ENCODE measurements at places on chromosomes 1 and 21. TPM values are rescaled to one million over a fixed set of nuclear protein-coding genes. Genes with fewer than 3 reads are reported as not detected.
A peak's percentile ranks its signal among the peaks of the same experiment; 100 is the strongest.

- peak; percentile 89 for DNase-seq
Measured at GRCh38 chr1:220884109-220884980, 5.1 kb downstream of the HLX start.

GRCh38 chr1:202112859-202113689, 9.6 kb upstream of the GPR37L1 start:
- DNase-seq: peak; percentile 58

DNA sequence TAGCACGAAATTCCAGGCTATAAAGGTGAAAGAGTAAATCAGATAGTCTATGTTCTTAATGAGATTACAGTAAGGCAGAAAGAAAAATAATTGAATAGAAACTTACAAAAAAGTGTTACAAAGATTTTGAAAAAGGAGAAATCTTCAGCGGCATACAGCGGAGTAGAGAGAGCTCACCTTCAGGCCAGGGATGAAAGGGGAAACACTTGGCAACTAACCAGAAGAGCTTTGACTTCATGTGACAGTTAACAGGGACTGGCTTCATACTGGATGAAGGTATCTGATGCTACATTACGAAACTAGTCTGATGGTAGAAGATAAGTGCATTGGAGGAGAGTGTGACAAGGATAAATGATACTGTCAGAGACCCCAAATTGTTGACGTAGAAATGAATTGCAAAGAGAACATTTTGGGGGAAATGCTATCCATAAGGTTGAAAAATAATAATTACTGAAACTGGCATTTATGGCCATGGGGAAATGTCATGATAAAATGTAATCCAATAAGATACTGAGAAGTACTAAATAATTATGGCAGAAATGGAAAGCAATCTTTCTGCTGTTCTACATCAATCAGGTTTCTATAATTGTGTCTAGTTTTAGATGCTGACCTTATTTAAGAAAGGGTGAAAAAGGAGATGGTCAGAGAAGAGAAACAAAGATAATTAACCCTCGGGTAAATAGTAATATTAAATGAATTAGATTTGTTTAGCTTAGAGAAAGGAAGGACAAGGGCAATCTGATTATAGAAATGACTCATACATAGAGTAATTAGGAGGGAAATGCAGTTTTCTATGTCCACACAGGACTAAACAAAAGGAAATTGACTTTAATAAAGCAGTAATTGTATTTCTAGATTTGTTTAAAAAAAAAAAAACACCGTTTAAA, 808.7 kb downstream of the NCAM2 start:
- DNase-seq: no peak

Gene IL20
- not detected for total RNA-seq

GRCh38 chr1:65114322-65114721, 33.7 kb upstream of the AK4 start:
- no peak for DNase-seq

DNA sequence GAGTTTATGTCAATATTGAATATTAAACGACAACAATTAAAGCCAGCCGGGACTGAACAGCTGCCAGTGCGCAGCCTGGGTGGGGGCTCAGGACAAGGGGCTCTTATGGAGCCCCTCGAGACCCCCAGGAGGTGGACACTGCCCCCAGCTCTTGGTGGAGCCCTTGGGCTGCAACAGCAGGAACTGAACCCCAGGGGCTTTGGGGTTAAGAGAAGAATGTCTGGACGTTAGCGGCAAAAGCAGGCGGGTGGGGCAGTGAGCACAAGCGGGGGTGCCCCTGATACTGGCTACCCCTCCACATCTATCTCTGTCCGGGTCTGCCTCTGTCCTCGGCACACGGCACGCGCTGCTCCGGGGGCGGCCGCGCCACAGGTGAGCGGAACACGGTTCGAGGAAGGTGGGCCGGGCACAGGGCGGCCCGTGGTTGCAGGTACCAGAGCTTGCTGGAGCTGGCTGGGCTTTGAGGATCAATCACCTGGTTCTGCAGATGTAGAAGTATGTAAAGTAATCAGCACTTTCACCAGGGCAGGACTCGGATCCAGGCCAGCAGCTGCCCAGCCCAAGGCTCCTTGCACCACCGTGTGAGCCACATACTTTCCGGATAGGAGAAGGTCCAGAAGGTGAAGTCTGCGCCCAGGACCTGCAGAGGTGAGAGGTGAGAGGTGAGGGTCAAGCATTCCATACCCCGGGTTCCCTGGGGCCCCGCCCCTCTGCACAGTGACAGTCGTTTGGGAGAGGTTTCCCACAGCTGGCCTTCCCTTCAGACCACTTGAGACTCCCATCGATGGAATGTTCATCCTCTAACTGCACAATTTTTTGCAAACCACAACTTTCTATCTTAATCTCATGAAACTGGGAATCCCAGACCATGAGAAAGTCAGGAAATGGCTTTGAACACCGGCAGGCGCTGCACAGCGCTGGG, 12.4 kb upstream of the POFUT2 start:
- DNase-seq: peak; percentile 66

GRCh38 chr21:21864321-21864840, 866.2 kb downstream of the NCAM2 start:
- no peak for DNase-seq

GRCh38 chr21:26939601-26940111, 27.2 kb downstream of the ADAMTS5 start:
- no peak for DNase-seq

DNA sequence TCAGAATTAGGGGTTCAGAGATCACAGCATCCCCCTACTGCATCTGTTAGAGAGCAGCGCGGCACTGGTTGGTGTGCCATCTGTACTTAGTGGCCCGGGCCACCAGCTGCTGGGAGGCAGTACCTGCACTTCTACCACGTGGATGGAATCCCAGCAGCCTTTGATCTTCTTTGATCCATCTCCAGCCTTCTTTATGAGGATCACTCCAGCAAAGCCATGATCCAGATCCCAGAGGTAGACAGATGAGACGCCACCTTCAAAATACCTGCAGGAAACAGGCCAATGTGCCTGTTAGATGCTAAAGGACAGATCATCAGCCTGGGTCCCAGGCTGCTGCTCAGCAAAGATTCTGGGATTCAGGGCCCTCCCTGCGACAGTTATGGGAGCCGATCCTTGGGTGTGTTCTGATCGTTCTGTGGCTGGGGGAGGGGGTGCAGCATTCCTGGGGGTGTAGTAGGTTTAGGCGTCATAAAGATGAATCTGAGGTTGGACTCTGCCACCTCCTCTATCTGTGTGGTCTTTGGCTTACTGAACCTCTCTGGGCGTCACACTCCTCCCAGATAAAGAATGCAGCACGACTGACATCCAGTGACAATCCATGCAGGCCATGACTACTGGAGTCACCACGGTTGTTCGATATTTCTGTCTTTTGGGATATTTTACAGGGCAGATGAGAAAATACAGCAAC, 45.3 kb downstream of the SLC66A1 start:
- DNase-seq: no peak

Gene MRPL39
- 69.5 TPM for total RNA-seq

DNA sequence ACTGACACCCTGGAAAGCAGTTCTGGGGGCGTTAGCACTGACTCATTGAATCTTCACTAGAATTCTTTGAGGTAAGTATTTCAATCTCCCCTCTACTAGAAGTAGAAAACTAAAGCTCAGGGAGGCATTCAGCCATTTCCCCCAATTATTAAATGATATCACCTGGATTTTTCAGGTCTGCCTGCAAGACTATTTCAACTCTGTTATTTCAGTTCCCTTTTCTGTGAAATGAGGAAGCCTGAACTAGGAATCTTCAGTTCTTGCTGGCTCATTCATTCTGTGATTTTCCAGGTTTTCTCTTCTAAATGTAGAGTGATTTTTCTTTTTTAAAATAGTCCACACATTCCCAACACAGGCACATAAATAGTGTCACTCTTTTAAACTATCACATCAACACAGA, 337.0 kb upstream of the NR5A2 start:
- DNase-seq: no peak

DNA sequence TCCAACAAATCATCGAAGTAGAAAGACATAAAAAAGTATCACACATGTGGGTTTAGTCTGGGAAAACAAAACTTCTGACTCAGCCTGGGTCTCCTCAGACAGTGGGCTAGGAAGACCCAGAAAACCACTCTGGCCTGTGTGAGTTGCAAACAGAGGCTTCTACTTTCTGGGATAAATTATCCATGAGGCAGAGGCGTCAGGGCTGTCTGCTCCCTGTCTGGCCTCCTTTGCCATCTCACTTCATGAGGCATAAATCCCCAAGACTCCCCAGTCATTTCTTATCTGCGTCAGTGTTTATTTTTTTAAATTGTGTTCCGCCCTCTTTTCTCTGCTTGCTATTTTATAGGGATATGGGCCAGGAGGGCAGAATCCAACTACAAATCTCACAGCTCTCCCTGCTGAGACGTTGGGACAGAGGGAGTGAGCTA, 80.6 kb upstream of the TRABD2B start:
- no peak for DNase-seq

- no peak for DNase-seq
Measured at GRCh38 chr1:192436441-192437078, 119.8 kb downstream of the RGS21 start.
